Mesothelial cell of epicardium (in vitro differentiated cells): ENCODE measurements at places on chromosomes 7 and 10. TPM values are rescaled to one million over a fixed set of nuclear protein-coding genes. Genes with fewer than 3 reads are reported as not detected.

Gene CYP2C19
- not detected in 3 replicates for total RNA-seq

Gene PKD2L1
- 0.09 TPM in 1 of 3 replicates, not detected in the others for total RNA-seq

Gene OR6B1
- not detected in 3 replicates for total RNA-seq

Gene CCL24
- total RNA-seq: not detected in 3 replicates

Gene ANKRD7
- total RNA-seq: not detected in 3 replicates

Gene IFIT2
- 2.3 to 3.6 TPM (median 2.9 TPM) in 3 replicates for total RNA-seq

Gene SSC4D
- total RNA-seq: 22.4 to 26.2 TPM (median 25.2 TPM) in 3 replicates

Gene BLVRA
- 27.3 to 29.6 TPM (median 28.9 TPM) in 3 replicates for total RNA-seq

Gene CYP2W1
- 5.6 to 6.2 TPM (median 5.8 TPM) in 3 replicates for total RNA-seq

Gene MAGI2
- 36.9 to 38.4 TPM (median 37.8 TPM) in 3 replicates for total RNA-seq

Gene TMEM213
- total RNA-seq: not detected in 3 replicates

Gene MBL2
- total RNA-seq: not detected in 3 replicates

Gene FGF8
- not detected in 3 replicates for total RNA-seq

Gene AQP1
- 10.7 to 11.1 TPM (median 10.9 TPM) in 3 replicates for total RNA-seq

Gene LRIT1
- not detected in 3 replicates for total RNA-seq

Gene CUBN
- 0.90 to 1.8 TPM (median 1.5 TPM) in 3 replicates for total RNA-seq

Gene PTN
- total RNA-seq: 145 to 179 TPM (median 164 TPM) in 3 replicates

Gene EVX1
- 1.4 to 2.1 TPM (median 1.8 TPM) in 3 replicates for total RNA-seq

Gene SKIDA1
- total RNA-seq: 9.7 to 10.4 TPM (median 9.7 TPM) in 3 replicates

Gene ZNF853
- 22.7 to 23.5 TPM (median 22.9 TPM) in 3 replicates for total RNA-seq

Gene FAM241B
- total RNA-seq: 19.2 to 20.9 TPM (median 20.1 TPM) in 3 replicates

Gene GRID2IP
- total RNA-seq: 1.4 to 1.5 TPM (median 1.5 TPM) in 3 replicates

Gene AKR1D1
- not detected in 3 replicates for total RNA-seq

Gene AKR1C4
- not detected in 3 replicates for total RNA-seq

Gene DNAAF5
- total RNA-seq: 33.9 to 39.0 TPM (median 36.9 TPM) in 3 replicates

Gene SBDS
- total RNA-seq: 39.2 to 42.9 TPM (median 40.6 TPM) in 3 replicates

Gene PTPRN2
- total RNA-seq: 2.1 to 2.2 TPM (median 2.2 TPM) in 3 replicates

Gene NEUROG3
- not detected in 3 replicates for total RNA-seq

Gene IKZF1
- 1.7 to 2.5 TPM (median 1.8 TPM) in 3 replicates for total RNA-seq

Gene PRKG1
- 35.0 to 37.0 TPM (median 35.9 TPM) in 3 replicates for total RNA-seq

Gene GRB10
- total RNA-seq: 52.4 to 59.2 TPM (median 56.1 TPM) in 3 replicates
